GM06990 (cell line): ENCODE measurements at places on chromosomes 13 and 19.

- no peak for DNase-seq
Observed at GRCh38 chr19:39131255-39131755, 5.7 kb downstream of the PAK4 start.

DNA sequence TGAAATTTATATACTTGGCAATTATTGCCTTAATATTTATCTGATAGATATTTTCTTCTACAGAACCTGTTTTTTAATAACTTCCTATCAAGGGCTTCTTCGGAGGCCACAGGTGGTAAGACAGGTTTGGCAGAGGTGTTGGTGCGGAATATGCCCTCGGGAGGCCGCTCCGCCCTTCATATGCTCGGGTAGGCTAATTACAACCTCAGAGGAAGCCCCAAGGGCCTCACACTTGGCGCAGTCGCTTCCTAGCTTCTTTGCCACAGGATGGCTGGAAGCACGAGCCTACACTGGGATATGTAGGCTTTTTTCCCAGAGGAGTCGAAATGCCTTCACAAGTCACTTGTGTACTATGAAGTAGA is 68.8 kb downstream of the LMO7 start:
- DNase-seq, result no peak

DNA sequence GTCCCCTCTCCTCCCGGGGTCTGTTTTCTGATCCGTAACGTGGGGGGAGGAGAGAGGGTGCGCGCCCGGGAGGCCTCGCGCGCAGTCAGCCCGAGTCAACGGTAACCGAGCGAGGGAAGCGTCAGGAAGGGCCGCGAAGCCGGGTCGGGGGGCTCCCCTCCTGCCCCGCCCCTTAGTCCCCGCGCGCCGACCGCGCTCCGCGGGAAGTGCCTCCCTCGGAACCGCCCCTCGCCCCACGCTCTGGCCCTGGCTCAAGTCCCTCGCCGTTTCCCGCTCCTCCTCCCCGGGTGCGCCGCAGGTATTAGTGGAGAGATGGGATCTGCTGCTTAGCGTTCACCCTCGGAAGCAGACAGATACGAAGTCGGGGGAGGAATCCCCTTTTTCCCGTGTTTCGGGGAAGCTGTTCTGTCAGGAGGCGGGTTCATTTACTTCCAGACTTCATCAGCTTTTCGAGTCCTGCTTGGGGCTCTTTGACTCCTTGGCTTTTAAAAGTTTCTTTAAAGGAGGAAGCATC is 770 bp downstream of the HNRNPM start:
- peak; percentile 66 for DNase-seq

DNA sequence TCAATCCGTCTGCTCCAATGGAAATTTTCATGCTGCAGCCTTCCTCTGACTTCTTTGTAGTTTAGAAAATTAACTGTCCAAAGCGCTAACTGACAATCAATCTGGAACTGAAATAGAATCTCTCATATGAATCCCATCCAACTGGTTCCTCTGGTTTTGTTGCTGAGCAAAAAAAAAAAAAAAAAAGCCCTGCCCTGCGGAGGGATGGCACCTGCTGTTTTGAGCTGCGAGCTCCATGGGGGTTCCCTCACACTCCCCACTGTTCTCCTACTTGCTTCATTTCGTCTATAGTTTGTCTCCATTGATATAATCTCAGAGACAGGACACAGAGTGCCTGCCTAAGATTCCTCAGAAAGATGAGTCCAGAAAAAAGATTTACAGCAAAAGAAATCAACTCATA is 33.4 kb downstream of the FAAP24 start:
- DNase-seq, result no peak

DNA sequence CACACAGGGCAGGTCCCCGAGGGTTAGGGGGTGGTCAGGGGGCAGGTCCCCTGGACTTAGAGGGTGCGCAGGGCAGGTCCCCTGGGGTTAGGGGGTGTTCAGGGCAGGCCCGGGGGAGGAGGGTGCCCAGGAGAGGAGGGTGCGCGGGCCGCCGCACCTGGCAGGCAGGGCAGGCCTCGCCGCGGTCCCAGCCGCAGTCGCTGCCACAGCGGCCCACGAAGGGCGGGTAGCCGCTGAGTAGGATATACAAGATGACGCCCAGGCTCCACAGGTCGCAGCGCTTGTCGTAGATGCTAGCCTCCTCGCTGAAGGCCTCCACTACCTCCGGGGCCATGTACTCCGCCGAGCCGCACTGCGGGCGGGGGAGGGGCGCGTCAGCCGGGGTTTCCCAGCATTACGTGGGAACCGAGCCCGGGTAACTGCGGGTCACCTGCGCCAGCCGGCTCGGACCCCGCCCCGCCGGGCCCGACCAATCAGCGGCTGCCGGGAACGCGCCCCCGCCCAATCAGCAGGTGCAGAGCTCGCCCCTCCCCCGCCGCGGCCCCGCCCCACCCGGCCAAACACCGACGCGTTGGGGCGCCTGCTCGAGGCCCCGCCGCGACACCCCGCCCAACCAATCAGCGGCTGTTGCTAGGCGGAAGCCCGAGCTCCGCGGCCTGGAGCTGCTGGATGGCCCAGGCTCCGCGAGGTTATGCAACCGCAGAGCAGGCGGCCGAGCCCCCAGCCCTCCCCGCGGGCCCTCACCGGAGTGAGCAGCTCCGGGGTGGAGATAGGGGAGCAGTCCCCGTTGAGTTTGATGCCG is 9.2 kb downstream of the MKNK2 start:
- DNase-seq, result peak; percentile 99

DNA sequence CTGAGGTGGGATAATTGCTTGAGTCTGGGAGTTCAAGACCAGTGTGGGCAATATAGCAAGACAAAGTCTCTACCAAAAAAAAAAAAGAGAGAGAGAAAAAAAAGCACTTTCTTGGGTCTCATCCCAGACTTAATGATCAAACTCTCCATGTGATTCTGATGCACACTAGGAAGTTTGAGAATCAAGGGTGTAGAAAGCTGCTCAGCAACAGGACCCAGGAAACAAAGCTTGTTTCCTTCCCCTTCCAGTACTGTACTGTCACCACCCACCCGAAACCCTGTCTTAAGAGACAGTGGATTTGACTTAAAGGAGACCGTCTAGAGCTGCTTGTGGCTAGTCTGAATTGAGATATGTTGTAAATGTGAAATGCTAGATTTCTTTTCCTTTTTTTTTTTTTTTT is 5.8 kb downstream of the MISP3 start:
- no peak for DNase-seq

GRCh38 chr13:106350208-106350607 is 185.3 kb downstream of the EFNB2 start:
- no peak for DNase-seq

- DNase-seq, result no peak
Observed at GRCh38 chr19:51142119-51142518, at the start of gene SIGLEC7. TSS of gene SIGLEC7 (plus strand) at chr19:51142301. CDS start at chr19:51142370, 69 bp downstream.
